ENCODE measurements at places on chromosomes 2 and 18.

GRCh38 chr2:943821-944220 lies 6.8 kb upstream of the SNTG2 start:
- no peak for DNase-seq

DNA sequence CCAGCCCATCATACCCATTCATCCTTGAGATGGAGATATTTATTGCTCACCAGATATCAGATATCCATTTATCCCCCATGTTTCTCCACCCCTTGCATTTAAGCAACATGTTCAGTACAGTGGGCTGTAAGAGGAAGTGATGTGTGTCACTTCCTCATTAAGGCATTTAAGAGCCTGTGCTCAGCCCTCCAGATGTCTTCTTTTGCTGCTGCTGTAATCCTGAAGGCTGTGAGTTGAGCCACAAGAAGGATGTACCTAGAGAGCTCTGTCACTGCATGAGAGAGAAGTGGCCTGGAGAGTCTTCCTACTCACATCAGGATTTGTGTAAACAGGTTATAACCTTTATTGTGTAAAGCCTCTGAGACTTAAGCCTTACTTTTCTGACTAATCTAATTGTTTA lies 151.8 kb upstream of the UNC80 start:
- no peak for DNase-seq

DNA sequence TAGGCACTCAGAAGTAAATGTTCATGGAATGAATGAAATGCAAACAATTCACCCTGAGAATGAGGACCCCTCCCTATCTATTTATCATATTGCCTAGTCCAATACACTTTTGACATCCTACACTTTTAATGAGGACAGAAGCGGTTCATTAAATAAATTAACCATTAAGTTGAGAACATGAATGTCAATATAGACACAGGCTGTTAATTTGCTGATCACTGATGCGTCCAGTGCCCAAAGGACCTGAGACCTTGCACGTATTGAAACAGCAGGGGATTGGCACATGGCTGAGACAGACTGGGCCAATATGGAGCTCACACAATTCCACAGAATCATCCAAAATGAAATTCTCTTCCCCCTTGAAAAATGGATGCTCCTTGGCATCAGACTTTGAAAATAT lies 430.0 kb downstream of the SLC4A3 start:
- DNase-seq = no peak

DNA sequence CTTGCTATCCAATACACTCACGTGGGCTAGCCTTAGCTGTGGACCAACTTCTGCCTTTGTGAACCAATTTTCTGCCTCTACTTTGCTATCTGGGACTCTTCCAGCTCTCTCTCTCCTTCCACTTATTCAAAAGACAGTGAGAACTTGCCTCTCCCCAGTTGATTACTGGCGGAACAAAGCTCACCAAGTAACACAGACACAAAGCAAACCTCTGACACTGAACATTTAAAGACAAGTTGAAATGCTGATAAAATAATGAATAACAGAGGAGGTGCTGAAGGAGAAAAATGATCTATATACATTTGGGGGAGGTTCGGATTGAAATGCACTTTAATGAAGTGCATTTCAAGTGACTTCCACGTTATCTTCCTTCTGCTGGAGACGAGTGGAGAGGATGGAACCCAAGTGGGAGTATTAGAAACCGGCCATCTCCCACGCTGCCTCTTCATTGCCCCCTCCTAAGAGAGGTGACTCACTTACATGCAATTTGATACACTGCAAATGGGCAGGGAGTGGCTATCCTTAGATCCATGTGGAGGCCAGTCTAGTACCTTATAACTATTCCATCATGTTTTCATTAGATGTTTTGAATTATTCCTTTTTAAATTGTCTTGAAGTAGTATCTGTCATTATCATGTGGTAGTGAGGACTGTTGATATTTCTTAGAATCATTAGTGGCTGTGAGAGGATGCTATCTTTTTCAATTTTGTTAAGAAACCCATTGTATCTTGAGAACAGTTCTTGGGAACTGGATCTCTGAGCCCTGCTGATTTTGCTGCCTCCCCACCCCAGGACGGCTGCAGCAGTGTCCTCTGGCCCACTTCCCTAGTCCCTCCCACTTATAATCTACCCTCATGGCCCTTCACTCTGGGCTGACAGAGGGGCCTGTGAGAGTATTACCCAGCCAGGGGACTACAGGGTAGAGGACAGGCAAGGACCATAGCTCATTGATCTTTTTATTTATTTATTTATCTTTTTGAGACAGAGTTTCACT lies 6.0 kb upstream of the GLI2 start:
- peak; percentile 4 for DNase-seq

DNA sequence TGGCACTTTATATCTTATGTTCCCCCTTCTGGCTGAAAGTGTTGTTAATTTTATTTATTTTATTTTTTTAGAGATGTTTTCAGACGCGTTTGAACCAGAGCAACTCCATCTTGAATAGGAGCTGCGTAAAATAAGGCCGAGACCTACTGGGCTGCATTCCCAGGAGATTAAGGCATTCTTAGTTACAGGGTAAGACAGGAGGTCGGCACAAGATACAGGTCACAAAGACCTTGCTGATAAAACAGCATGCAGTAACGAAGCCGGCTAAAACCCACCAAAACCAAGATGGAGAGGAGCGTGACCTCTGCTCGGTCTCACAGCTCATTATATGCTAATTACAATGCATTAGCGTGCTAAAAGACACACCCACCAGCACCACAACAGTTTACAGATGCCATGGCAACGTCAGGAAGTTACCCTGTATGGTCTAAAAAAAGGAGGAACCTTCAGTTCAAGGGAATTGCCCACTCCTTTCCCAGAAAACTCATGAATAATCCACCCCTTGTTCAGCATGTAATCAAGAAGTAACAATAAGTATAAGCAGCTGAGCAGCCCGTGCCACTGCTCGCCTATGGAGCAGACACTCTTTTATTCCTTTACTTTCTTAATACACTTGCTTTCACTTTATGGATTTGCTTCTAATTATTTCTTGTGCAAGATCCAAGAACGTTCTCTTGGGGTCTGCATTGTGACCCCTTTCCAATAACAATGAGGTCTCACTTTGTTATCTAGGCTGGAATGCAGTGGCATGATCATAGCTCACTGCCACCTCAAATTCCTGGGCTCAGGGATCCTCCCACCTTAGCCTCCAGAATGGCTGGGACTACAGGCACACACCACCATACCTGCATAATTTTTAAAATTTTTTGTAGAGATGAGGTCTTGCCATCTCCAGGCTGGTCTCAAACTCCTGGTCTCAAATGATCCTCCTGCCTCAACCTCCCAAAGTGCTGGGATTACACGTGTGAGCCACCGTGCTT lies 55.9 kb downstream of the CACNB4 start:
- DNase-seq = no peak

- no peak for DNase-seq
These were observed 94.0 kb upstream of the ACVR1C start for GRCh38 chr2:157722580-157723234.

GRCh38 chr2:218607436-218608115 lies at the start of gene PLCD4:
Gene PLCD4 (plus strand): TSS chr2:218607899. CDS start chr2:218615740, 7,841 bp downstream.
- DNase-seq = peak; percentile 65

- DNase-seq = peak; percentile 16
These were observed 111.1 kb upstream of the RBBP8 start for GRCh38 chr18:22822024-22822423.

DNA sequence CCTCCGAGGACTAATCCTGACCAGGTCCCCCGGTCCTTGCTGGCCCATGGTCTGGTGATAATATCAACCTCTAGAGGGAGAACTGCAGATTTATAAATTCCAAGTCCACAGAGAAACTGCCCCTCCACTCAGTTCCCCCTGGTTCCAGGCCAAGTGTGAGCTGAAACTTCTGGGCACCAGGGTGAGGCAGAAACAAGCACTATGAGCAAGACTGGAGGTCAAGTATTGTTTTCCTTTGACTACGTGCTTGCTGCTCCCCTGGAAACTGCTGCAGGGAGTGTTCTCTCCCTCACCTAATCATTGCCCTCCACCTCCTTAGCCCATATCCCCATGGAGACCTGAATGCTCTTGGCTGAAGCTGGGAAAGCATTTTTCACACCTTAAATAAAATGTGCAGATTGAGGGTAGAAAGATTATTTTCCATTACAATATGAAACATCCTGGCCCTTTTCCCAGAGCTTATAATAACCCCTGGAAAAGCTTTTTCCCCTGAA lies 135.2 kb downstream of the RDH14 start:
- no peak for DNase-seq

GRCh38 chr2:58052978-58053377 lies 6.4 kb downstream of the VRK2 start:
- no peak for DNase-seq

All from H7 (cell line).